Neural crest cell (in vitro differentiated cells): ENCODE measurements at places on chromosomes 13 and 19.

DNA sequence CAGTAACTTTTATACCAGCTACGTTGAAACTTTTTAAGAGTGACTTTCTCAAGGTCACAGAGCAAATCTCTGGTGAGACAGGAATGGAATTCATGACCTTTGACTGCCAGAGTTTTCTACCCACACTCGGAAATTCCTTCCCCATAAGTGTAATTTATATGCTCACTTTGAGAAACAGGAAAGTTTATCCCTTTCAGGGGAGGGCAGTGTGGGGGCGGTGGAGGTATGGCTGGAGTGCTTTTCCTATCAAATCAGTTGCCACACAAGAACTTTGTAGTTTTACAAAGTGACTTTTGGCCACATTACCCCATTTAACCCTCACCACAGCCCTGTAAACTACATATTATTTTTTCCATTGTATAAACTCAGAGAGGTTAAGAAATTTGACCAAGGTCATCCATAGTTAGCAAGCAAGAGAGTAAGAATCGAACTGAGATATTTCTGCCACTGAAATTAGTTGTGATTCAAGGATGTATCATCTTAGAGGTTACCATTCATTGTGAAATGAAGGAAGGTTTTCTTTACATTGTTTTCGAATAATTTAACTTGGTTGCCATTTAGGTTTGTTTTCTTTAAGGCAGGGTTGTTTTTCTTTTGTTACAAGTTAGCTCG is 5.9 kb downstream of the KLF12 start:
- DNase-seq = no peak

GRCh38 chr13:91347996-91348905 is 764 bp downstream of the MIR17HG start:
- peak; percentile 30 for DNase-seq

DNA sequence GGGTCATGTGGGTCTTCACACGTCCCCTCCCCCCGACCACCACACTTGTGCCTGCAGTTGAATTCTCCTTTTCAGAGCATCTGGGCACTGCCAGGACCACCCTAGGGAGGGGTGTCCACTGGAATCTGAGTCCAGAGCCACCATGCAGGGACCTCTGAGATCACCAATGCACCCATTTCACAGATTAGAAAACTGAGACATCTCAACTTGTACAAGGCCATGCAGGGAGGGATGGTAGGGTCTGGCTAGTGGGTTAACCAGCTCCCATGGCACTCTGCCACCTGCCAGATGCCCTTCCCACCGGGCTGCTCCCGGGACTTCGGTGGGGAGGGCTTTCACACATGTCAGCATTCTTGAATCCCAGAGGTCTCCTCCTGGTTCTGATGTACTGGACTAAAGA is 44.3 kb upstream of the C19orf12 start:
- no peak for DNase-seq

- no peak for DNase-seq
Observed at GRCh38 chr19:18781885-18782527, 9.1 kb downstream of the COMP start.

- no peak for DNase-seq
Observed at GRCh38 chr13:98941126-98941525, 36.7 kb downstream of the DOCK9 start.

- no peak for DNase-seq
Observed at GRCh38 chr13:36530861-36531590, 98.7 kb downstream of the CCNA1 start.

DNA sequence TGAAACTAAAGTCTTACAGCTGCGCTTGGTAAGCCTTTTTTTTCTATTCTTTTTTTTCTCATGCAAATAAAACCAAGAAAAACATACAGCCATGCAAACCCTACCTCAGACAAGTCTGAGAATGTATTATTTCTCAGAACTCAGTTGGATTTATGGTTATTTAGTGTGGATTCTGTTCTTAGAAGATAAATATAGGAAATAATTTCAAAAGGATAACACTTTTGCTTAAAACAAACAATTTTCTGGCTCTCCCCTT is 40.7 kb upstream of the TNFSF11 start:
- no peak for DNase-seq

DNA sequence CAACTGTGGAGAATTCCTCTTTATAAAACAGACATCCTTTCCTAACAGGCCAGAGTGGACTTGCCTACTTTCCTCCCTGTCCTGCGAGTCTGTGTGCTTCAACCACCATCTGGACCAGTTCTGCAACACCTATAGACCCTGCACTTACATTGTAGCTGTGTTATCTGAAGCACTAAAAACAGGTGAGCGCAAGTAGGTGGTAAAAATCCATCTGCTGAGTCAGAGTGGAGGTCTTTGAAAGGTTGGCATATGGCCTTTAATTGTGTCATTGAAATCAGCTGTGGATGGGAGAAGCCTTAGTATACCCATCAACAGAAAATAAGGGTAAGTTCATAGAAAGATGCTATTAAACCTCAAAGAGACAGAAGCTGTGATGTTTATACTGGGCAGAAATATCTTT is 7.6 kb upstream of the NALCN start:
- no peak for DNase-seq

DNA sequence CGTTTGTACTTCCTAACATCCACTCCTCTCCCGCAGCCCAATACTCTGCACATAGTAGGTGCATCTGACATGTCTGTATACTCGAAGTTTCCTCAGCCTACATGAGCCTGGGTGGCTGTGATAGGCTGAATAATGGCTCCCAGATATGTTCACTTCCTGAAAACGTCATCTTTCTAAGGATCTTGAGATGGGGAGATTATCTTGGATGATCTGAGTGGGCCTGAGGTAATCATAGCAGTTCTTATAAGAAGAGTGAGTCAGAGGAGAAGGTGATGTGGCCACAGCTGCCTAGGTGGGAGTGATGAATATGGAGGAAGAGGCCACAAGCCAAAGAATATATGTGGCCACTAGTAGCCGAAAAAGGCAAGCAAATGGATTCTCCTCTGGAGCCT is 84.2 kb downstream of the AKAP11 start:
- DNase-seq = no peak

- DNase-seq = no peak
Observed at GRCh38 chr13:110835721-110836604, 78.9 kb downstream of the ANKRD10 start.

DNA sequence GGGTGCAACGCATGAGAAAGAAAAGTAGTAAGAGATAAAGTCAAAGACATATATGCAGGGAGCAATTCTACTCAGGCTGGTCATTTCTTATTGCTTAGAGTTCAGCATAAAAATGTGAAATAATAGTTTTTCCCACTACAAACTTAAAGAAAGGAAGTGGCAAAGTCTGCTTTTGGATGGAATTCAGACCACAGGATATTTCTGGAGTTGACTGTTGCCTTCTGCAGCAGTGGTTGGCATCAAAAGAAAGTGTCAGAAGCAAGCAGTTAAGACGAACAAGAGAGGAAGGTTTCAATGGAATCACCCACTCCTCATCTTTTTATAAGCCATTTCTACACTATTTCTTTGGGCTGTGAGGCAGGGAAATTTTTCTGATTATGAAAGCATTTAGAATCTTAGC is 36.2 kb upstream of the TRPC4 start:
- DNase-seq = no peak

- no peak for DNase-seq
Observed at GRCh38 chr13:20814224-20814910, 40.6 kb upstream of the EEF1AKMT1 start.

GRCh38 chr19:45774765-45775164 is 5.7 kb upstream of the SIX5 start:
- no peak for DNase-seq

DNA sequence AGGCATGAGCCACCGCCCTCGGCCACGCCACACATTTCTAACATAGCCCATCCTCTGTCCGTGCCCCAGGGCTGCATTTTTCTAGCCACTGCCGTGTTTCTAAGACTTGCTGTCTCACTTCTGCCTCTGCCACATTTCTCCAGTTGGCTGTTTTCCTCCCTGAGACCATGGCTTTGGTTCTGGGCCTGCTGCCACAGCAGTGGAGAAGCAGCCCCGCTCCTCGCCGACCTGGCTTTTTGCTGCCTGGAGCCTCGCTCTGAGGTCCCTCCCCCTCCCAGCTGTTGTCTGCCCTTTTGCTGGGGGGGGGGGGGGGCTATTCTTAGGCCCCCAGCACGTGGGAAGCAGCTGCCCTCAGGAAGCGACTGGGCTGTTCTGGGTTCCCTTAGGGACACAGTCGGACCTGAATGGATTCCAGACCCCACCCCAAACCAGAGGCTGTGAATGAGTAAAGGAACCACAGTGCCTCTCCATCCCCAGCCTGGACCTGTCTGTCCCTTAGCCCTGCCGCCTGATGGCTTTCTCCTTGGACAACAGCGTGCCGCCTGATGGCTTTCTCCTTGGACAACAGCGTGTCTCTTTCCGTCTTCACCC is 3.3 kb downstream of the GYS1 start:
- no peak for DNase-seq

GRCh38 chr19:16330806-16331690 is 6.4 kb downstream of the KLF2 start:
- no peak for DNase-seq

- DNase-seq = no peak
Observed at GRCh38 chr13:107241381-107241780, 673.4 kb upstream of the ARGLU1 start.

GRCh38 chr19:8504171-8504570 is 1.7 kb upstream of the PRAM1 start:
- DNase-seq = no peak

GRCh38 chr13:46202188-46202795 is 9.4 kb upstream of the LRRC63 start:
- DNase-seq = no peak

DNA sequence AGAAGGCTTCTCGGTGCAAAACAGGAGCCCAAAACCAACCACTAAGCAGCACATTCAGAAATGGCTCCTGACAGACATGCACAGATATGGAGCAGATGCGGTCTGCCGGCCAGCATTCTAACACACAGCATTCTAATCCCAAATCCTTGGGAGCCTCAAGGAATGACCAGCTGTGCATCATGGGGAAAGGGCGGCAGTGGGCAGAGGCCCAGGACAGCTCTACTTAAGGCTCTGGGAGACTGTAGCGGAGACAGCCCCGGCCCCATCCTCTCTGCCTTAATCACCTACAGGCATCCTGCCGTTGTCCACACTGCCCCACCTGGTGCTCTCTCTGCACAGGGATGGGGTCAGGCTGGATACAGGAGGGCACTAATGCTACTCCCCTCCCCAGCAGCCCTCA is 1016.0 kb downstream of the UQCRFS1 start:
- DNase-seq = no peak

GRCh38 chr13:93318534-93319254 is 92.1 kb downstream of the GPC6 start:
- DNase-seq = no peak

DNA sequence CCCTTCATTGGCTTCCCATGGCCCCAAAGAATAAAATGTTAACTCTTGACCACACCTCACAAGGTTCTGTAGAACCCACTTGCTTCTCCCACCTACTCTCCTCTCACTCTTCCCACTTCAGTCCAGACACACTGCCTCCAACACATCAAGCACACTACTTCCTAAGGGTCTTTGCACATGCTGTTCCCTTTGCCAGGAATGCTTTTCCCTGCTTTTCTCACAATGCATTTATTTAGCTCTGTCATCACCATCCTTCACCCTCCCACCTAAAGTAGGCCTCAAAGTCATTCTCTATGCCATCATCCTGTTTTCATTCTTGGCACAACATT is 7.9 kb downstream of the IFNL1 start:
- no peak for DNase-seq

DNA sequence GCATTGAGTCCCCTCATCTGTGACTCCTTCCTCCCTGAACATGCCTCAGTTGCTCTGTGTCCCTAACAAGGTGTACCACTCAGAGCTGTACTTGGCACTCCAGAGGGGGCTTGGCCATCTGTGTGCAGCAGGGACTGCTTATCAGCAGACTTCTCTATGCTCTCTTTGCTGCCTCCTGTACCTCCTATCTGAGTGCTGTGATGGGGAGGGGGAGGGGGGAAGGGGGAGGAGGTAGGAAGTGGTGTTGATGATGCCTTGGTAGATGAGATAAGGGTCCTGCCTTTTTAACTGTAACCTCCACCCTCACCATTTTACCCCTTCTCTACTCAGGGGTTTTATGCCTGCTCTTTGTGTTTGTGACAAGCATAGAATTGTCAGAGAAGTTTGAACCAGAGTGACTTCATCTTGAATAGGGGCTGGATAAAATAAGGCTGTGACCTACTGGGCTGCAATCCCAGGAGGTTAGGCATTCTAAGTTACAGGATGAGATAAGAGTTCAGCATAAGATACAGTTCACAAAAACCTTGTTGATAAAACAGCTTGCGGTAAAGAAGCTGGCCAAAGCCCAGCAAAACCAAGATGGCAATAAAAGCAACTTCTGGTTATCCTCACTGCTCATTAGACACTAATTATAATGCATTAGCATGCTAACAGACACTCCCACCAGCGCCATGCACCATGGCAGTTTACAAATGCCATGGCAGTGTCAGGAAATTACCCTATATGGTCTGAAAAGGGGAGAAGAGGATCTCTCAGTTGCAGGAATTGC is 13.2 kb downstream of the PCDH8 start:
- no peak for DNase-seq

DNA sequence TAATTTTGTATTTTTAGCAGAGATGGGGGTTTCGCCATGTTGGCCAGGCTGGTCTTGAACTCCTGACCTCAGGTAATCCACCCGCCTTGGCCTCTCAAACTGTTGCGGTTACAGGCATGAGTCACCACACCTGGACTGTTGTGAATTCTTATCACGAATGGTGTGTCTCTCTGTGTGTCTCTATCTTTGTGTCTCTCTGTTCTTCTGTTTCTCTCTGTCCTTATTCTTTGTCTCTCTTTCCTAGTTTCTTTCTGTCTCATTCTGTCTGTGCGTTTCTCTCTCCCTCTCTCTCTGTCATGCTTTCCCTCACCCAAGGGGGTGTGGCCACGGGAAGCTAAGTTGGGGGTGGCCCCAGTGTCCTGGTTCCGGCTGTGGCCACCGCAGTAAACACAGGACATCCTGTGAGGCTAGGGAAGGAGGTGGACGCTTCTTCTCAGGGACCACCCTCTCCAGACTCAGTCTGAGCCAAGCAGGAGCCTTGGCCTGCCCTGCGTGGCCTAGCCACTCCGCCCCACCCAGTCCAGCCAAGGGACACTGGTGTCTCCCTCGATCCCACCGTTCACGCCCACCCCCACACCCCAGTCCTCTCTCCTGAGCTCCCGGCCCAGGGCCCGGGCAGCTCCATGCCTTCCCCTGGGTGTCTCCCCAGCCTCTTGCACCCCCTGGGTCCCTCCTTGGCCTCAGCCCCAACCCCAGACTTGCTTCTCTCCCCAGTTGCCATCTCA is 3.9 kb upstream of the PRX start:
- DNase-seq = no peak

DNA sequence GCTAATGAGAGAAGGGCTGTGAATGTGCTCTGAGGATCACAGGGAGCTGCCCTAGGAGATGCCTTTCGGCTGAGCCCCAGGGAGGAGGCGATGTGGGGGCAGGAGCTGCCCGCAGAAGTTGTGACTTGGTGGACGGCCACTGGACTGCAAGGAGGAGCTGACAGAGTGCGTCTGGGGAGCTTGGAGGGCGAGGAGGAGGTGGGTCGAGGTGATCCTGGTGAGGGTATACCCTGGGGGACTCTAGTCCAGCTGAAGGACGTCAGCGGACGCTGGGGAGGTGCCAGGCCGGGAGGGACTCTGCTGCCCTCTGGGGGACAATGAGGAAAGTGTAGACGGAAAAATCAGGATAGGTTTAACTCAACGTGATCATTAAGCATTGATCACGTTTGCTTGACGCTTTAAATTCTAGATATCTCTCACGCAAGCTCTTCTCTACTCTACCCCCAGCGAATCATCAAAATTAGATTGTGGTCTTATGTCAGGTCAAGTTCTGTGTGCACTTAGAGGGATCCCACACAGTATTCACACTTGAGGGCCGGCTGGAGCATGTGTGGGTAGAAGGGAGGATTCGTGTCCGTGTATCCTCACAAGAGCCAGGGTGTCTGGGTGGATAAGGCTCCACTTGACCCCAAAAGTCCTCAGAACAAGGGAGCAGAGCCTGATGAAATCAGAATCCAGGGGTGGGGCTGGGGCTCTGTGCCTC is 3.3 kb upstream of the CEACAM7 start:
- no peak for DNase-seq
